ENCODE measurements at places on chromosomes 4 and X. TPM values are rescaled to one million over a fixed set of nuclear protein-coding genes. Genes with fewer than 3 reads are reported as not detected.

DNA sequence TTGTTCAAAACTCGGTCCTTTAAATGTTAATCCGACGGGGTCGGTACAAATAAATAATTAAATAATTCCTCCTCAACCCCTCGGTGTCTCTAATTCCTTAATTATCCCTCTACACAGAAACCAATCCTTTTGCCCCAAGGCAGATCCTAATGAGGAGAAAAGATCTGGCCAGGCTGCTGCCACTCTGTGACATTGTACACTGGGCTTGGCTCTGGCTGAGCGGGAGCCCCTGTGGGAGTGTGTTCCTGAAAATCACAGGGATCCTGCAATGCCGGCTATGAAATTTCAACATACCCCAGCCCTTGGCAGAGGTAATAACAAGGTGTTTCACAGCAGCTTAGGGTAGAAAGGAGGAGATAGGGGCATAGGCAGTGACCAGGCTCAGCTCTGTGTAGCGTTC lies 96.0 kb downstream of the DHRSX start:
- no peak for DNase-seq

DNA sequence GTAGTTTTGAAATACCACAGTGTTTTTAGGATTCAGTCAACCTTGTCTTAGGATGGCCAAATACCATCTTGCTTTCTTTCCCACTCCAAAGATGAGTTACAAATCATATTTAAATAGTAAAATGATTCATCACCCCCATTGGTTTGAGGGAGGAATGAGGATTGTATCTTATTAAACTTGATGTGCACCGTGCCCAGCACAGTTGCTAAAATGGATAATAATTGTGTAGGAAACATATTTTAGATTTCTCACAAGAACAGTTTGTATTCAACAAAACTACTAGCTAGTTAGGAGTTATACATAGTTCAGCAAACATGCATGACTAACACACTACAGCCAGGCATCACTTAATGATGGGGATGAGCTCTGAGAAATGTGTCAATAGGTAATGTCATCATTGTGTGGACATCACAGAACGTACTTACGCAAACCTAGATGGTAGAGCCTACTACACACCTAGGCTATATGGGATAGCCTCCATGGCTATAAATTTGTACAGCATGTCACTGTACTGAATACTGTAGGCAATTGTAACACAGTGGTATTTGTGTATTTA lies 245.4 kb downstream of the FBXW7 start:
- DNase-seq, result no peak

- DNase-seq, result no peak
These were observed 10.8 kb downstream of the PLAC1 start for GRCh38 chrX:134647477-134647877.

DNA sequence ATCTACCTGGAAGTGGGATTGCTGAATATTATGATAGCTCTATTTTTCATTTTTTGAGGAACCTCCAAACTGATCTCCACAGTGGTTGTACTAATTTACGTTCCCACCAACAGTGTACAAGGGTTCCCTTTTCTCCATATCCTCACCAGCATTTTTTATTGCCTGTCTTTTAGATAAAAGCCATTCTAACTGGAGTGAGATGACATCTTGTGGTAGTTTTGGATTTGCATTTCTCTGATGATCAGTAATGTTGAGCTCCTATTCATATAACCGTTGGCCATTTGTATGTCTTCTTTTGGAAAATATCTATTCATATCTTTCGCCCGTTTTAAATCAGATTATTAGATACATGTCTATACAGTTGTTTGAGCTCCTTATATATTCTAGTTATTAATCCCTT lies 101.8 kb downstream of the RASGEF1B start:
- no peak for DNase-seq

DNA sequence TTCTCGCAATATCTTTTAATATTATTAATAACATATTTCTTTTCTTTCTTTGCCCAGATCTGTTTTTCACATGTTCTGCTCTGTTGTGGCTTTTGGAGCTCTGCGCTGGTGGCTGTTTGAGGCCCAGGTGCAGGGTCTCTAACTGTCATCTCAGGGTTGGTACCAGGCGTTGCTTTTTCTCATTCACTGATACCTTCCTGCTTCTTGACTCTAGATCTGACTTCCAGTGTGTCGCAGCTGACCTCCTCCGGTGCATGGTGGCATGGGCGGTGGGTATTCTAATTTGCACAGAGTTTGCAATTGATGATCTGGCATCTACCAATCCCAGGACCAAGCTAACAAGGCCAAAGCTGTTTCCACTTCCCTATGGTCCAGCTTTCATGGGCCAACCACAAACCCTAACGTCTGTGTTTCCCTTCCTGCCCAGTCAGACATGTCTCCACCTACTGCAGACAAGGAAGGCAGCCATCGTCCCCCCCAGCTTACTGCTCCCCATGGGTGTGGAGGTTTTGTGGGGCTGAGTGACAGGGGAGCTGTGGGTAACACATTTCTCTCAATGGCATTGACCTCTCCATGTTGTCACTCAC lies 25.2 kb downstream of the LETM1 start:
- no peak for DNase-seq

Gene SLC6A14
- total RNA-seq, result not detected

Gene SYTL4
- total RNA-seq, result 3.7 TPM

Gene BEX3
- 164 TPM for total RNA-seq

Gene STATH
- not detected for total RNA-seq

Gene MAGEA2
- not detected for total RNA-seq
